NCI-H1436 treated with DMSO at 0.1 percent for 48 hours (cell line): ENCODE measurements at places on chromosomes 7 and 10.

DNA sequence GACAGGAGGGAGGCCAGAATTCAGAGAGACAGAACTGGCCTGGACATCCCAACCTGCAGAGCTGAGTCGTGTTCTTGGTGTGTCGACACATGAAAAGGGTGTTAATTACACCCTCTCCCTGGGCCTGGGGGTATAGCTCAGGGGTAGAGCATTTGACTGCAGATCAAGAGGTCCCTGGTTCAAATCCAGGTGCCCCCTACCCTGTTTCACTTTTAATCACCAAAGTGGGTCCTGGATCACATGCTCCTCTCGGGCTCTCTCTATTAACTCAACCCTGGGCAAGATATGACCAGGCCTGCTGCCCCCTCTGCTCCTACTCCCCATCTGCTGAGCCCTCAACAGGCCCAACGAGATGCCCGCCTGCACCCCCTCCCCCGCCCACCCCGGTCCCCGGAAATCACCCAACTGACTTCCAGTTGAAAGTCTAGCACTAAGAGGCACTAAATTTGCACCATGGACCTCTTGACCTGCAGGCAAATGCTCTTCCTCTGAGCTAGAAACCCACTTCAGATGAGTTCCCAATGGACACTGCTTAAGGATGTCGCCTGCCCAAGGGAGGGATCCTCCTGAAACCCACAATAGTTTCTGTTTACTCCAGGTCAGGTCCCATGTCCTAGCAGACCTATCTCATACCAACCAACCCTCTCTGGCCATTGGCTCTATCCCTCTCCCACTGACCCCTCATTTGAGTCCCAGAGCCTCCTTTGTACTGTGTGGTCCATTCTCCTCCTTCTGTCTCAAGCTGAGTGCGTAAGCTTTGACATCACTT lies 137.6 kb downstream of the ZNF467 start:
- DNase-seq: no peak

DNA sequence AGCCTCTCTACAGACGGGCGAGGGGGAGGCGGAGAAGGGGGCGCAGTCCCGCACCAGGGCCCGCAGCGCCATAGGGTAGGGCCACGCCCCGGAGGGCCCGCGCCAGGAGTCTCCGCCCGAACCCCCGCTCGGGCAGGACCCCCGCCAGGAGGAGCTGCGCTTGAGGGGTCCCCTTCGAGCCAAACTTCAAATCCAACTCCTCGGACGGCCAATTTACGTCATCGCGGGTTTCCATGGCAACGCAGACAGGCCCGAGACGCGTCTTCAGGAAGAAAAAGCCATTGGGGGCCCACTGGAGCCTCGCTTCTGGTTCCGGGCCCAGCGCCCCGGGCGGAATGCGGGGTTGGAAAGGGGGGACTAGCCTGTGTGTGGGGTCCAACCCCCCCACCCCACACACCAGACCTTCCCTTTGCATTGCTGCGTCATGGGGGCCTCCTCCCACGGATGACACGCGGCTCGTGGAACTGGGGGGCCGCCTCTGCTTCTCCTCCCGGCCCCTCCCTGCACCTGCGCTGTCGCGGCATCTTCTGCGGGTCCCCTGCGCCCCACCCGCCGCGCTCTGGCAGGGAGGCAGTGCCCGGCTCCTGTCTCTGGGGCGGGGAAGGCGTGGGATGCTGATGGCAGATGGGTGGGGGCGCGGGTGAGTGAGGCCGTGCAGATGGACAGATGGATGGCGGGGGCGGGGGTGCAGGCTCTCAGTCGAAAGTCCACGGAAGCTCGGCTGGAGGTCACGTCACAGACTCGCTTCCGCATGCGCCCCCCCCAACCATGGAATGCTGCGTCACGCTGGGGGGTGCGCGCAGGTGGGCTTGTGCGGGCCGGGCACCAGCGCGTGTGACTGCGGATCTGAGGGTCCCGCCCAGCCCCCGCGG lies 1.2 kb downstream of the CALY start:
- no peak for DNase-seq

GRCh38 chr7:99096124-99096887 lies 47.6 kb downstream of the SMURF1 start:
- DNase-seq: no peak

DNA sequence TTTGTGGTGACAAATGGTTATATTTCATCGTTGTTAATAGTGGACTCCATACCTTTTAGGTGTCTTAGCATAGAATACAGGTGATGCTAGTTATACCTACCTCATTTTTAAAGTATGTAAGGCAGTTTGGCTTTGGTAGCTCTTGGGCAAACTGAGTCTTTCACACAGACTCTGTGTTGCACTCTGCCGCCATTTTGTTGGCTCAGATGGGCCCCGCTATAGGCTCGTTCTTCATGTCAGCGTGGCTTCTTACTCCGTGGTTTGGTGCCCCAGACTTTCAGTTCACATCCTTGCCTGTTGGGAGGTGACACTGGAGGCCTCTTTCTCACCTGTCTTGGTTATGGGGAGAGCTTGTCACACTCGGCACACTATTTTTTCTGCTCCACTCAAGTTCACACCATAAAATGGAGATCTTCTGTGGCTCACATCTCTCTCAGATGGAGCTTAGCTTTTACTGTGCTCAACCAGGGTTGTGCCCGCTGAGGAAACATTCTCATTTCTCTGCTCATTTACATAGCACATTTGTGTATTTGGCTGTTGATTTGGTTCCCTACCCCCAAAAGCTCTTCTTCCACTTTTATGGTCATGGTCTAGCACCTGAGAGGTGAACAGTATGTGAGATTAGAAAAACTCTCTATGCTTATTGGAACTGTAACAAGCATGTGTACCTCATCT lies 178.5 kb downstream of the ARID5B start:
- no peak for DNase-seq

DNA sequence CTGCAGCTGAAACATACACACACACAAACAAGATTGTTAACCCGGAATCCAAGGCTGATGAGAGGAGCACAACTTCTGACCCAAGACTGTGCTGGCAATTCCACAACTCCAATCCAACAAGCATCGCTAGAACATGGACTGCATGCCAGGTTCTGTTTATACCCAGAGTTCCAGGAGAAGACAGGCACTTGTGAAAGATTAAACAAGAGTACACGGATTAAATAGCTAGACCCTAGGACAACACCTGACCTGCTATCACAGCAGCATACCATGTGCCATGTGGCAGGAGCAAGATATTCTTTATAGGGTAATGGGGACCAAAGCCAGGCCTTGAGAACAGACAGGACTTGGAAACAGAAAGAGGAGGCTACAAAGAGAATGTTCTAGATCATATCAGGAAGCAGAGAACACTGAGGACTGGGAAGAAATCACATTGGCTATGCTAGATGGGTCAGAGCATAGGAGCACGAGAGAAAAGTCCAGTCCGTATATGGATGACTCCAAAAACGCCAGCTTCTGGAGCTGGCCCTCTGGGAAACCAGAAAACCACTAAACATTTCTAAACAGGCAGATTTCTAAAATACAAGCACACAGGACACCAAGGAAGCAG lies 83.7 kb upstream of the ATP6V0A4 start:
- DNase-seq: no peak

- no peak for DNase-seq
These were observed 143.6 kb upstream of the FAM13C start for GRCh38 chr10:59505926-59506325.

DNA sequence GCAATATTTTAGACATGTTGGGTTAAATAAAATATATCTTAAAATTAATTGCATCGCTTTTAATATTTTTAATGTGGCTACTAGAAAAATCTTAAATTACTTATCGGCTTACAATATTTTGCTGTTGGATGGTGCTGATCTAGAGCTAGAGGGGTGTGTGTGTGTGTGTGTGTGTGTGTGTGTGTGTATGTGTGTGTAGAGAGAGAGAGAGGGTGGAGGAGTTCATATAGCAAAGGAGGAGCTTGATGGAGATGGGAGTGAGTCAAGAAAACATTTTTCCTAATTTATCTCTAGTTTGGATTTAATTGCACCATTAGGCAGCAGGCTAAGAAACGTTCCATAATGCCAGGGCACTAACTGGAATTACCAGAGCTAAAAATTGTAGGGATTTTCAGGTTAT lies 10.4 kb upstream of the SLC25A13 start:
- no peak for DNase-seq

- no peak for DNase-seq
These were observed 25.7 kb downstream of the SNX8 start for GRCh38 chr7:2288503-2288902.

DNA sequence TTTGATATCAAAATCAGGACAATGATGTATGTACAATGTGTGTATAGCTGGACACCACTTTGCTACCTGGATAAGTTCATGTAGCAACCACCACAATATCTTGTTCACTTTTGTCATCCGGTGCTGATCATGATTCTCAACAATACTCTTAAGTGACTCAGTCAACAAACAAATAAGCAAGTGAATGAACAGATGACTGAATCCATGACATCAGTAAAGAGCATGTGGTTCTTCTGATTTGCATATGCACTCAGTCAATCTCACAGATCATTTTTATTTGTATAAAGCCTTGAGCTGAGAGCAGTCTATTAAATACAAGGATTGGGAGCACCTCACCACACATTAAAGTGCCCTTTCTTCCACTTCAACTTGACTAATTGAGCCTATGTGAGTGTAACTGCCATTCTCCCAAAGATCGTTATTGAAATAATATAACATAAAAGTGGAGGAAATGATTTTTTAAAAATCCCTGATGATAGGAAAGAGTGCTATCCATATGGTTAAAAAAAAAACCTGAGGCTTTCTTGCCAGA lies 69.5 kb downstream of the NPSR1 start:
- peak; percentile 92 for DNase-seq

GRCh38 chr10:4303045-4303444 lies 518.0 kb upstream of the KLF6 start:
- no peak for DNase-seq

GRCh38 chr7:27586825-27587224 lies 75.9 kb downstream of the HIBADH start:
- DNase-seq: no peak

DNA sequence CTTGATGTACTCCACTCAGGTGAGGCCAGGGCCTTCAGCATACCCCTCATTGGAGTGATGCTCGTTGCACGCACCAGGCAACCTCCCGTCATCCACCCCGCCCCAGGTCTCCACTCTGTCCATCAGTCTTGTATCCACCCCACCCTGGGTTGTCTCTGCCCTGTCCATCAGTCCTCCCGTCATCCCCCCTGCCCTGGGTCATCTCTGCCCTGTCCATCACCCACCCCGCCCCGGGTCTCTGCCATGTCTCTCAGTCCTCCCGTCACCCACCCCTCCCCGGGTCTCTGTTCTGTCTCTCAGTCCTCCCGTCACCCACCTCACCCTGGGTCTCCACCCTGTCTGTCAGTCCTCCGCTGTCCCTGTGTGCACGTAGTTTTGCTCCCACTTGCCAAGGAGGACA lies 59.9 kb downstream of the WDR37 start:
- DNase-seq: no peak

- DNase-seq: no peak
These were observed 131.5 kb upstream of the ZNF722 start for GRCh38 chr7:63867127-63867526.

DNA sequence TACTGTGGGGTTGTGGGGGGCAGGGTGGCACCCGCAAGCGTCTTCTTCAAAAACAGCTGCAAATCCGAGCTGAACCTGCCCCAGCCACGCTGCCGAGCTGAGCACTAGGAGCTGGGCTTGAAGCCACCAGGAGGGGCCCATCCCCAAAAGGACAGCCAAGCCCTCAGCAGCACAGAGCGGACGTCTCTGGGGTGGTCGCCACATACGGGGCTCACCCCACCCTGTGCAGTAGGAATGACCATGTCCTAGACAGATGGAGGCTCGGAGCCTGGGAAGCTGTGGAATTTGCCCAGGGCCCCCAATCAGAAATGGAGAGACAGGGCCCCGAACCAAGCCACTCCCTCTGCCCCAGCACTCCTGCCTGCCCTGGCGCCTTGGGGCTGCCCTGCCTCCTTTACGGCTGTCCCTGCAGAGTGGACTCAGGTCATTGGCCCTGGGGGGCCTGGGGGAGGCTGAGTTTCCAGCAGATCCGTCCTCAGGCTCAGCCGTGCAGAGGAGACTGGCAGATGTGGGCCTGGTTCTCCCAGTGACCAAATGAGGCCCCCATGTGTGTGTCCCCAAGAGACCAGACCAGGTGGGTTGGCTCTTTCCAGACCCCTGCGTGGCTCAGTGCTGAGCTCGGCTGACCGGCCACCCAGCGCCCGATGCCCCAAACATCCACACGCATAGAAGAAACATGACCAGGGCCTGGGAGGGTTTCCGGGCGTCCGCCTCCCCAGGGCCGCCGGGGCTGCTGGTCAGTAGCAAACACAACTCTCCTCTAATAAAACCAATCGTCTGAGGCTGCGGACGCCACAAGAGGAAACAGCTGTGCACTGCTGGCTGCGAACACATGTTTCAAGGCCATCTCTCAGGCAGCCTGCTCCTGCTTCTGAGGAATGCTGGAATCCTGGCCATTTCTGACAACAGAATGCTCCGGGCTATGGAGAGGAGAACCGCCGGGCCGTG lies 54.9 kb downstream of the PDGFA start:
- no peak for DNase-seq

- DNase-seq: no peak
These were observed 902 bp upstream of the NFE2L3 start for GRCh38 chr7:26151096-26151495.

- DNase-seq: no peak
These were observed 2.8 kb downstream of the FHIP2A start for GRCh38 chr10:114824391-114824790.

DNA sequence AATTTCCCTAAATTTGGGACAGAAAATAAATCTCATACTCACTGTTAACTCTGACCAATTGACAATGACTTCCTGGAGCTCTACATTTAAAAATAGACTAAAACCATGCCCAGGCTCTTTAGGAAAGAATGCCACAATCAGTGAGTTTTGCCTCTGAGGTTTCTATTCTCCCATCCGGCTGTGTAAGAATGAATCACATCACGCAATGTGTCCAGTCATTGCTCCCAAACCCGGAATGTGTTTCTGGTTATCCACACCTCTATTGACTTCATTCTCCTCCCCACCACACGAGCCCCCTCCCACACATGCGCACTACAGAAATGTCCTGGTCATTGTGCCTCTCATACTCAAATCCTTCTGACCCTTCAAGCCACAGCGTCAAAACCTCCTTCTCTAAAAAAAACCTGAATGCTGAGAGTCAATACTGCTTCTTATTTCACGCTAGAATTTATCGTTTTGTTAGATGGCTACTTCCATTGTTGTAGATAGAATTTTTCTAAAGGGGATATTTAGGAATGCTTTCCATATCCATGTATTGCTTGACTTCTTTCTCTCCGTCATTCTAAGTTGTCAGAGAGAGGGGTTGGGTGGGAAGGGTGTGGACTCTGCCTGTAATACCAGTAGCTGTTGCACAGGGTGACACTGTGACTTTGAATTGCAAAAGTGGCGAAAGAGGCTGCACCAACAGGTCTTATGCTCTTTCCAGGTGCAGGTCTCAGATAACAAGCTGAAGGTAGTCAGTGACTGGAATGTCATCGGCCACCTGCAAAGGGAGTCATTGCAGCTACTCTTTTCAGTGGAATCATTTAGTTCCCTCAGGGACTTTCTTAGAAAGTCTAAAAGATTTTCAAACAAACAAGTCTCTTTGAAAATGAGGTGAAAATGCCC lies 356.6 kb downstream of the PAXIP1 start:
- DNase-seq: no peak

DNA sequence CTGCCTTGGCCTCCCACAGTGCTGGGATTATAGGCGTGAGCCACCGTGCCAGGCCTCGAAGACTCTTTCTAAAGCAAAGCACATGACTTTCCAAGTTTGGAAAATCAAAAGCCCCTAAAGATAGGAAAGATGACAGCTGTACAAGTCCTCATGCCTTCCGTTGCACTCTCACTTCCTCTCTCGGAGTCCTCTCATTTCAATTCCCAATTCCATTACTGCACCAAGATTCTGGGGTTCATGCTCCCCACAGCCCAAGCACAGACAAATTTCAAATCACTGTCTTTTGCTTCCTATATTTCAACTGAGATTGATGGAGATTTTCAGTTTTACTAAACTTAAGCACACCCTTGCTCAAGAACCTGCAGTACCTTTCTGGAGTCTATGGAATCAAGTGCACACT lies 10.9 kb upstream of the PLAU start:
- DNase-seq: no peak
